Breast epithelium (tissue), 4 donors: ENCODE measurements at places on chromosomes 7 and 10.

DNA sequence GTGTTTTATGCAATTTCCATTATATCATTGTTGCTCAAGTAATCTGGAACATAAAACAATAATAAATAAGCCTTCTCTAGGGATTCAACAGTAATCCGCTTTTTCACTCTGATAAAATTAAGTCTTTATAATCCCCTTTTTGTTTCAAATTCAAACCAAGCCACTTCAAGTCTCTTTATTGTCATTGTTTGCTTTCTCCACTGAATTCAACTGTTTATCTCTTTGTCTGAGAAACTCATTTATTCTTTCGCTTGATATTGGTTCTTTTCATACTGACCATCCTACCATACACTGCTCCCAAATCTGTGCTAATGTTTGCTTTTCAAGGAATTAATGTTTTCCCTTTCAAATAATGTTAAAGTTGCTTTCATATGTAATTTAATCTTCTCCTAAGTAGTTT, 550.4 kb upstream of the PCDH15 start:
- no peak for DNase-seq

DNA sequence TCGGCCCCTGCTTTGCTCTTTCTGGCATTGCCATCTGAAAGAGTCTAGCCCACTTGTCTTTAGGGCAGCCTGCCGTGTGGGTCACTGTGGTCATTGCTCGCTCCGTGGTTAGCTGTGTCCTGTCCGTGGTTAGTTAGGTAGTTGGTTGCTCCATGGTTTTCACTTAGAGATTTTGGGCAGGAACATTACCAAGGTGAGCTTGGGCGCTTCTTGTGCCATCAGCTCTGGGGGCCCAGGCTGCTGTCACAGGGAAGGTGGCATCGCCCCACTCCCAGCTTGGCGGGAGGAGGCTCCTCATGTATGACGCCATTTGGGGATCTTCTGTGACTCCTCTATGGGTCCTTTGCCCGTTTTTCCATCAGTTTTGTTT, 53.1 kb downstream of the INPP5A start:
- DNase-seq: no peak

- DNase-seq: no peak
Observed at GRCh38 chr10:119078422-119079179, 2.0 kb downstream of the EIF3A start.

DNA sequence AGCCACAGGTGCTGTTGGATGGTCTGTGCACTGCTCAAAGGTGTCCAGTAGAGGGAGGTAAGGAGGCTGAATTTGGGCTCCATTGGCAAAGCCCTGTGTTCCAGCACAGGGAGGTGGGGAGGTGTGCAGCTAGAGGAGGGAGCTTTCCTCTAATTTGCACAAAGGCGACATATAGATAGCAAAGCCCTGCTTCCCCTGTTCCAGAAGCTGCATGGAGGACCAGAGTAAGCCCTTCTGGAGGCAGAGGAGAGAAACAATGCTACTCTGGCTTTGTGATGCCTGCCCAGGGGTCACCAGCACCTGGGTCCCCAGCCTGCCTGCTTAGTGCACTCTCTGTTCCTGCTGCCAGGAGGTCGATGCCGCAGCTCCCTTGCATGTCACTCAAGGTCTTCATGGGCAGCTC, 3.4 kb upstream of the ARHGAP22 start:
- no peak for DNase-seq

GRCh38 chr7:98800996-98801395, 68.8 kb downstream of the TMEM130 start:
- no peak for DNase-seq
